HTR-8/SVneo (cell line): ENCODE measurements at places on chromosomes 11 and 22.

DNA sequence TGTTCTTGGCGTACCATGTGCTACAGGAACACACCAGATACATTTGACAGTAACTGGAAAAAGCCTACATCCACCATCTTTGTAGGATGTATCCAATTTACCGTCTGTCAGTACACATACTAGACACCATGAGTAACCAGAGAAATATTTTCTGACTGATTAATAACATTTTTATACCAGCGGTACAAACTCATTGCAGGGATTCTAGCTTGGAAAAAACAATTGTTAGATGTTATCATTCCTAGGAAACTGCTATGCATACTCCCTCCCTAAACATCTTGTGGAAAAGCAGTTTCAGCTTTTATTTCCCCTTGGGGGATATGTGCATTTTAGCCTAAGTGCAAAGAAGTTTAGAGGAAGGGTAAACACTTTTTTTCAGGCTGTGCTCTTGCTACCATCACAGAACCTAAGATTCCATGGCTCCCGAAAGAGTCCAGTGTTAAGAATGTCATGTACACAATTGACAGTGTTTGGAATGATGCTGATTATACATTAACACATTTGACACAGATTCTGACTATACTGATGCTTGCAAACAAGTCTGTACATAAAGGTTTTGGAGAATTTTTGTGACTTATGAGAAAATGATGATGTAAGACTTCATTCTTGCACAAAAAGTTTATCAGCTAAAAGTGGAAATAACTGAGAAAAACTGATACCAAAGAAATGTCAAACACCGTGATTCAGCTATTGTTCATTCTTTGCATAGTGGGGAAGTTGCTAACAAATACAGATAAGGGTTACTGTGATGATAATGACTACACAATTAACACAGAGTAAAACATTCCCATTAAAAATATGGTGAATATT is 23.7 kb downstream of the NCF4 start:
- DNase-seq, result no peak

DNA sequence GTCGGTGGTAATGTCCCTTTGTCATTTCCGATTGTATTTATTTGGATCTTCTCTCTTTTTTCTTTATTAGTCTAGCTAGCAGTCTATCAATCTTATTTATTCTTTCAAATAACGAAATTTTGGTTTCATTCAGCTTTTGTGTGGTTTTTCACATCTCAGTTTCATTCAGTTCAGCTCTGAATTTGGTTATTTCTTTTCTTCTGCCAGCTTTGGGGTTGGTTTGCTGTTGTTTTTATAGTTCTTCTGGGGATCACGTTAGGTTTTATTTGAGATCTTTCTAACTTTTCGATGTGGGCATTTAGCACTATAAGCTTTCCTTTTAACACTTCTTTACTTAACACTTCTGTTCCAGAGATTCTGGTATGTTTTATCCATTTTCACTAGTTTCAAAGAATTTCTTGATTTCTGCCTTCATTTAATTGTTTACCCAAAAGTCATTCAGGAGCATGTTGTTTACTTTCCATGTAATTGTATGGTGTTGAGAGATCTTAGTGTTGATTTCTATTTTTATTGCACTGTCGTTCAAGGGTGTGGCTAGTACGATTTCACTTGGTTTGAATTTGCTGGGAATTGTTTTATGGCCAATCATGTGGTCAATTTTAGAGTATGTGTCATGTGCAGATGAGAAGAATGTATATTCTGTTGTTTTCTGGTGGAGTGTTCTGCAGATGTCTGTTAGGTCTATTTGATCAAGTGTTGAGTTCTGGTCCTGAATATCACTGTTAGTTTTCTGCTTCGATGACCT is 7.7 kb upstream of the SCGB1D1 start:
- DNase-seq, result no peak

GRCh38 chr11:94767701-94768601 is at the start of gene AMOTL1:
Gene AMOTL1 (plus strand): TSS chr11:94768356. CDS start chr11:94768512, 156 bp downstream.
- peak; percentile 86 for DNase-seq

DNA sequence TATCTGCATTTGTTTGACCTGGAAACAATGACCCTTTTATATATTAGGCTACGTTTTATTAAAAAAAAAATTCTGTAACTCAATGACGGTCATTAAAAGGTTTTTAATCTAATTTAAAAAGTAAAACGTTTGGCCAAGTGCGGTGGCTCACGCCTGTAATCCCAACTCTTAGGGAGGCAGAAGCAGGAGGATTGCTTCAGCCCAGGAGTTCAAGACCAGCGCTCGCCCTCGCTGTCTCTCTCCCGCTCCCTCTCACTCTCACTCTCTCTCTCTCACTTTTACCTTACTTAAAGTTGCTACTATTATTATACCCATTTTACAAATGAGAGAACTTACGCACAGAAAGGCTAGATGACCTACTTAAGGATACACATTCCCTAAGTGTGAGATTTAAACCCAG is 814 bp upstream of the NARS2 start:
- DNase-seq, result no peak
